Colonic mucosa (tissue), 4 donors: ENCODE measurements at places on chromosomes 1 and 21. TPM values are rescaled to one million over a fixed set of nuclear protein-coding genes. Genes with fewer than 3 reads are reported as not detected.

The NTMT2 gene
- total RNA-seq: not detected

DNA sequence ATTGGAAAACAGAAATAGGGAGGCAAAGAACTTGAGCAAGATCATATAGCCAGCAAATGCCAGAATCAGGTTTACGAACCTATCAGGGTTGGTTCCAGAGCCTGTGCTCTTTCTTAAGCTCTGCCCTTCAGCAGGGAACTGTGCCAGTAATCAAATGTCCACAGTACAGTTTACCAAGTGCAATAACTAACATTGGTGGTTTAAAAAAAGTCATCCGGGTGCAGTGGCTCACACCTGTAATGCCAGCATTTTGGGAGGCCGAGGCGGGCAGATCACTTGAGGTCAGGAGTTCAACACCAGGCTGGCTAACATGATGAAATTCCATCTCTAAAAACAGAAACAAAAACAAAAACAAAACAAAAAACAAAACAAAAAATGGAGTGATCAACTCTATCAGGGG, 182.7 kb downstream of the LMX1A start:
- no peak overlapping the region for H3K27ac ChIP-seq
- H3K4me3 ChIP-seq: no peak overlapping the region
- H3K4me1 ChIP-seq: no peaks in the 10 kb centered on the region

DNA sequence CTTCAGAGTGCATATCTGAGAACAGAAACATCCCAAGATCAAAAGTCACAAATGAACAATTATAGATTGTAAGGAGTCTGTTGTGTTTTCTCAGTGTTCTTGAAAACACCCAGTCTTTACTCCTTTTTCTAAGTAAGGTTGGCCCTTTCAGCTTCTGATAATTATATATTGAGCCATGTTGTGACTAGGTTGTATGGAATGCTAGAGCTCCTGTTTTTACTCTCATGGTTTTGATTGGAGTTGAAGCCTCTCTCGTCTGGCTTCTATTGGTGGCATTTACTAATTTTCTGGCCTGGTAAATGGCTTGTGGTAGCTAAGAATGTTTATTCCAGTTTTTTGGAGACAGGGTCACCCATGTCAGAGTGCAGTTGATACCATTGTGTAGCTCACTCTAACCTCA, 84.7 kb downstream of the NDUFS5 start:
- no peak overlapping the region for H3K4me3 ChIP-seq
- H3K27ac ChIP-seq: no peak overlapping the region
- peaks cover 7% of the 10 kb centered on the region for H3K4me1 ChIP-seq
- H3K36me3 ChIP-seq: no peaks in the 10 kb centered on the region
- H3K27me3 ChIP-seq: no peaks in the 10 kb centered on the region

DNA sequence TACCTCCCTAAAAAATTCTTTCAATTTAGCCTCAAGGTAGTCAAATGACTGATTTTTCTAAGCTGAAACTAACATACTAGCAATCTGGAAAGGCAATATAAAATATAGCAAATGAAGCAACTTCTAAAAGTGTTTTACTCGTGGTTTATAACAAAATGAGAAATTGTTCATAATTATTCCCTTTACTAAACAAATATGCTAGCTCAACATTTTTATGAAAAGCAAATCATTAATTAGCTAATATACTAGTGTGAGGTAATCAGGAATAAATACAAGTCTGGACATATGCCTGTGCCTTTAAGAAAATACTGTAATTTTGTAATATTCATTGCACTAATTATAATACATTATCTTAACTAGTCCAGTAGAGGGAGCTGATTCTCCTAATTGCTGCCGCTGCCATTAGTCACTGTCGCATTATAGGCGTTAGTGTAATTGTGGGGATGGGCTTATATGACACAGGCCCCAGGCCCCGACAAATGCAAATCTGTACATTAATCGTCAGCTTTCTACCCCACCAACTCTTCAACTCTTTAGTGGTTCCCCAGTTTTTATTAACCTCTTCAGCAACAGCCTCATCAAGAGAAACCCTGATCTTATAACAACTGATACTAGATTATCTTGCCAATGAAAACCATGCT, 160.9 kb downstream of the GABPA start:
- no peak overlapping the region for H3K4me3 ChIP-seq
- DNase-seq: no peak
- peaks cover 4% of the 10 kb centered on the region for H3K36me3 ChIP-seq
- no peaks in the 10 kb centered on the region for H3K27me3 ChIP-seq

The KRTAP19-3 gene
- not detected for total RNA-seq

GRCh38 chr1:153617663-153618062, 1.5 kb upstream of the S100A14 start:
- peaks cover 6% of the 10 kb centered on the region for H3K4me1 ChIP-seq
- peak; percentile 90 for DNase-seq
- no peaks in the 10 kb centered on the region for H3K36me3 ChIP-seq
- peak overlapping the region; percentile 67 for H3K27ac ChIP-seq
- no peak overlapping the region for H3K4me3 ChIP-seq
- H3K27me3 ChIP-seq: no peaks in the 10 kb centered on the region

GRCh38 chr1:24364605-24364974, 45.4 kb downstream of the GRHL3 start:
- H3K4me1 ChIP-seq: peaks cover 8% of the 10 kb centered on the region
- H3K27me3 ChIP-seq: no peaks in the 10 kb centered on the region
- no peaks in the 10 kb centered on the region for H3K36me3 ChIP-seq
- H3K27ac ChIP-seq: peak overlapping the region; percentile 60
- H3K4me3 ChIP-seq: no peak overlapping the region
- peak; percentile 75 for DNase-seq

DNA sequence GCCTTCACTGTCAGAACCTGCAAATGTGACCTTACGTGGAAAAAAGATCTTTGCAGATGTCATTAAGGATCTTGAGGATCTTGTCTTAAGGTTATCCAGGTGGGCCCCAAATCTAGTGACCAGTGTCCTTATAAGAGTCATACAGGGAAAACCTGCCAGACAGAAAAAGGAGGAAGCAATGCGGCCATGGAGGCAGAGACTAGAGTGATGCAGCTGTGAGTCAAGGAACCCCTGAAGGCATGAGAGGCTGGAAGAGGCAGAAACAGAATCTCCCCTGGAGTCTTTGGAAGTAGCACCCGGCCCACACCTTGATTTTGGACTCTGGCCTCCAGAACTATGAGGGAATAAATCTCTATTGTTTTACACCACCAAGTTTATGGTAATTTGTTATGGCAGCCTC, 36.5 kb upstream of the DNASE2B start:
- no peaks in the 10 kb centered on the region for H3K27me3 ChIP-seq
- no peak overlapping the region for H3K4me3 ChIP-seq
- H3K4me1 ChIP-seq: peaks cover 5% of the 10 kb centered on the region
- H3K27ac ChIP-seq: no peak overlapping the region

GRCh38 chr1:40072142-40072541, 24.9 kb downstream of the PPT1 start:
- no peak overlapping the region for H3K27ac ChIP-seq
- no peak for DNase-seq
- H3K4me3 ChIP-seq: no peak overlapping the region
- H3K27me3 ChIP-seq: no peaks in the 10 kb centered on the region
- peaks cover 28% of the 10 kb centered on the region for H3K36me3 ChIP-seq

- no peak overlapping the region for H3K4me3 ChIP-seq
- no peaks in the 10 kb centered on the region for H3K4me1 ChIP-seq
- H3K27me3 ChIP-seq: no peaks in the 10 kb centered on the region
- no peak overlapping the region for H3K27ac ChIP-seq
Observed at GRCh38 chr1:81299892-81300291, 500.8 kb upstream of the ADGRL2 start.

The ANKRD65 gene
- 0.57 TPM for total RNA-seq

DNA sequence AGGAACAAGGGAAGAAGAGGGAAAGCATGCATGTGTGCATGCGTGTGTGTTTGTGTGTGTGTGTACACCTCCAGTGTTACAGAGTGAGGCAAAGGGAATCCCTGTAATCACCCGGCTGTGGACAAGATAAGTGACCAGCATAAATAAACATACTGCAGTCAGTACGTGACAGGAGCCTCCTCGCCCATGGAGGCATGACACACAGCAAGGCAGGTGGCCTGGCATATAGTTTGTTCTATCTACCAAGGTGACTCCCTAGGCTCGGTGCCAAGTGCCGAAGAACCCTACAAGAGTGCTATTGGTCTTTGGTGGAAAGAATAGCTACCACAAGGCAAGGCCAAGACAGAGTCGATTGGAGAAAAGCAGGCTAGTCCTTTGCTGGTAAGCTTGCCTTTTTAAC, 31.7 kb upstream of the HEATR1 start:
- H3K27ac ChIP-seq: no peak overlapping the region
- no peak overlapping the region for H3K4me3 ChIP-seq
- no peaks in the 10 kb centered on the region for H3K4me1 ChIP-seq
- no peaks in the 10 kb centered on the region for H3K36me3 ChIP-seq
- H3K27me3 ChIP-seq: no peaks in the 10 kb centered on the region
- no peak for DNase-seq

The KRTAP12-2 gene
- not detected for total RNA-seq

The CRP gene
- total RNA-seq: not detected

- H3K36me3 ChIP-seq: no peaks in the 10 kb centered on the region
- no peaks in the 10 kb centered on the region for H3K27me3 ChIP-seq
- no peaks in the 10 kb centered on the region for H3K4me1 ChIP-seq
- H3K4me3 ChIP-seq: no peak overlapping the region
Observed at GRCh38 chr1:232278925-232279324, 351.0 kb downstream of the SIPA1L2 start.

- H3K4me3 ChIP-seq: peak overlapping the region; percentile 85
- H3K36me3 ChIP-seq: no peaks in the 10 kb centered on the region
- peaks cover 8% of the 10 kb centered on the region for H3K4me1 ChIP-seq
- H3K27me3 ChIP-seq: no peaks in the 10 kb centered on the region
Observed at GRCh38 chr21:45073301-45074047, 906 bp upstream of the ADARB1 start.

The SYT2 gene
- total RNA-seq: 0.19 TPM

The CYP4Z1 gene
- total RNA-seq: not detected

DNA sequence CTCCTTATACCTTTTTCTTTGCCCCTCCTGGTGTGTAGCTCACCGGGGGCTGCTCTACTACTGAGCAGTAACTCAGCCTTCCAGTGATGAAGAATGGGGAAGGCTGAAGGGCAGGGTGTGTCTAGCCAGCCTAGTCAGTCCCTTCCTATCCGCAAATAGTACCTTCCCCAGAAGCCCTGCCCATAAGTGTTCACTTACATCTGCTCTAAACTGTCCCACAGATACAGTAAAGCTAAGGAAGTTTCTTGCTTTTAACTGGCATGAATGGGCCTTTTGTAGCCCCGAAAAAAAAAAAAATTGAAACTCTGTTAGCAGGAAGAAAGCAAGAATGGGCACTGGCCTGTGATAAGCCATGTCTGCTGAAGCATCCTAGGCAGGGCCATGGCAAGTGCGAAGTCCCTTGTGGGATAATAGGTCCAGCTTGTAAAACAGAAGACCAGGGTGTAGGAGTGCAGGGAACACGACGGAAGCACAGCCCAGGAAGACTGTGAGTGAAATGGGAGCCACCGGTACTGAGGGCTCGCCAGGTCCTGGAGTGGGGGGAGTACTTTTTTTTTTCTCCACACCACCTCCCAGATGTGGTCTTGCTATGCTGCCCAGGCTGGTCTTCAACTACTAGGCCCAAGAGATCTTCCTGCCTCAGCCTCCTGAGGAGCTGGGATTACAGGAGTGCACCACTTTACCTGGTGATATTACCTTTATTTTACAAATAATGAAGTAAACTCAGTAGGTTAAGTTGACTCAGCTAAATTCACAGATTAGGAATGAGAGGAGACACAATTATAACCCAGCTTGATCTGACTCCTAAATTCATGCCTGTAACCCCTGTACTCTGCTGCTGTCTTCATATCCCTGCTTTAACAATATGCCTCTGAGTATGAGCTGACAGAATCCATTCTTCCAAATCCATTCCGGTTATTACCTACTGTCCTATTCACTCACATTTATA, 347.5 kb downstream of the SMYD3 start:
- no peaks in the 10 kb centered on the region for H3K4me1 ChIP-seq
- H3K27ac ChIP-seq: no peak overlapping the region
- H3K36me3 ChIP-seq: no peaks in the 10 kb centered on the region
- H3K27me3 ChIP-seq: no peaks in the 10 kb centered on the region

- no peaks in the 10 kb centered on the region for H3K27me3 ChIP-seq
- no peaks in the 10 kb centered on the region for H3K36me3 ChIP-seq
- H3K4me3 ChIP-seq: no peak overlapping the region
- H3K27ac ChIP-seq: no peak overlapping the region
Observed at GRCh38 chr1:174448974-174449373, 1.2 kb downstream of the GPR52 start.

DNA sequence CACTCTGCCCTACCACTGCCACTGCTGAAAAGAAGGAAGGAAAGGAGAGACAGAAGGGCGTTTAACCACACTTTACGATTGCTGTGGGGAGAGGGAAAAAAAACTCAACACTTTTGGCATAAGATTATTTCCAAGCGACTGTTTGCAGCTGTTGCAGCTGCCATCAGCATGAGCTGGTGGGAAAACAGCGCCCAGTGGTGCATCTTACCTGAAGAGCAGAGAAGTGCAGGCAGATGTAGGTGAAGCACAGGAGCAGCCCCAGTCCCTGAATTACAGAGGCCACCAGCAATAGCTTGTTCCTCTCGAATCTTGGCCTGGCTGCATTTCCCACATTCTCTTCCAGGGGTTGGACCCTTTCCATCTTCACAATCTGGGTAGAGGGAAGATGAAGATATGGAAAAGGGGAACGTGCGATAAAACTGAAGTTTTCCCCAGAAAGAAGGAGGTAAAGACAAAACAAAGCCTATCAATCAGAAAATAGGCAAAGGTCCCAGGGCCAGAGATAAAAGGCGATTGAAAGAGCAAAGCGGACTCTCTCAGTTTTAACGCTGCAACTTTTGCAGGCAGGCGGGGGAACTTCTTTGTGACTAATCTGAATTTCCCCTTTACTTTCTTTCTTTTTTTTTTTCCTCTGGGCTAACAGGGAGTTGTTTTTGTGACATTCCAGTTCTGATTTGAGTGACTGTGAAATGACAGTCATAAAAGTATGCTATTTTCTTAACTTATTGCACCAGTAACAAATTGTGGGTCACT, at the start of gene TNFSF4:
TSS of gene TNFSF4 (minus strand) at position 516 of the 753 bp plus-strand sequence. CDS start at position 361, 155 bp downstream.
- no peak within 1 kb of the TSS for H3K4me3 ChIP-seq
- H3K27me3 ChIP-seq: no peaks in the 10 kb centered on the region
- no peaks in the 10 kb centered on the region for H3K36me3 ChIP-seq
- no peaks in the 10 kb centered on the region for H3K4me1 ChIP-seq
- DNase-seq: peak; percentile 26

The NT5C1A gene
- total RNA-seq: not detected

The SAMD11 gene
- 3.0 TPM for total RNA-seq

GRCh38 chr1:207854001-207854400, 56.9 kb downstream of the CD34 start:
- no peak for DNase-seq
- H3K27me3 ChIP-seq: no peaks in the 10 kb centered on the region
- H3K36me3 ChIP-seq: no peaks in the 10 kb centered on the region
- H3K4me3 ChIP-seq: no peak overlapping the region
- peaks cover 12% of the 10 kb centered on the region for H3K4me1 ChIP-seq

The INSRR gene
- total RNA-seq: not detected

DNA sequence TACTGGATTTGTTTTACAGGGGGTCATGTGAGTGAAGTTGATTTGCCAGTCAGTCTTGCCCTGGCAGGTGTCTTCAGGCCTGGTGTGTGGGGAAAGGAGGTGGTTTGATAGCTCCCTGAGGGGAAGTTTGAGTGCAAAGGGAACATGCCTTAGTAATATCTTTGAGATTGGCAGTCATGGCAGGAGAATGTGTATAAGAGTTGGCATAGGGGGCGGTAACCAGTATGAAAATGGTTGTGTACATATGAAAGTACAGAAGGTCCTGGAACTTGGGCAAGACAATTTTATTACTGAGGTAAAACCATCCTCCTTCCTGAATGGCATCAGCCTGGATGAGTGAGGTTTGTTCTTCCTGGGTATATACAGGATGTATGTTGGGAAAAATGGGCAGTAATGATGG, 37.6 kb upstream of the PLA2G5 start:
- no peak overlapping the region for H3K4me3 ChIP-seq
- H3K4me1 ChIP-seq: no peaks in the 10 kb centered on the region
- no peak overlapping the region for H3K27ac ChIP-seq
- H3K27me3 ChIP-seq: no peaks in the 10 kb centered on the region
- DNase-seq: no peak
